ENCODE measurements at places on chromosomes 3 and 15.

DNA sequence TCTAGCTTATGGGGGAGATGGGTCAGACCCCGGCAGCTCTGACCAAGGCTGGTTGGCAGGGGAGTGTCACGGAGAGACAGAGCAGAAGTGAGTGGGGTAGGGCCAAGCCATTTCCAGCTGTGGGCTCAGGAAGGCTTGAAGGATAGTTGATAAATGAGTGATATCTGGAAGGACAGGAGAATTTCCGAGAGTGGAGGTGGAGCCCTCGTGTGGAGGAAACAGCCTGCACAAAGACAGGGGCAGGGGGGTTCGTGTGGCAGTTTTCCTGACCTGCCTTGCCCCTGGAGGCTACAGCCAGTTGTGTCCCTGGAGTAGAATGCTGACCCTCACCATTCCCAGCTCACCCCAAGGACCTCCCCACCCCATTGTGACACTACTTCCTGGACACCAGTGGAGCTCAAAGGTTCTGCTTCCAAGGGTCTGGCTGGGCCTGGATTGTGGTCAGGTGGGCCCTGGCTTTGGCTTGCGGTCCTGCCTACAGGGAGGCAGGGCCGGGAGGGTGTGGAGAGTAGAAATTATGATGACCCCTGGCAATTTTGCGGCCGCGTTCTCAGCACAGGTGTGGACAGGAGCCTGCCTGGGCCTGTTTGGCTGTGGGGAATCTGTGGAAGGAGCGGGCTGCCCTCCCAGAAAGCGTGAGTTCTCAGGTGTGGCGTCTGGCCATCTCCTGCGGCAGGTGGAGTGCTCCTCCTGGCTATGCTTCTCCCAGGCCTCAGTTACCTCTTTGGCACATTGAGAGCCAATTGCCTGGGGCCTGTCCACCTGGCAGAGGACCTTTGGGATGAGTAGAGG is at the start of gene SLC22A14:
Gene SLC22A14, plus strand, starts transcription at position 400 of the 792 bp plus-strand sequence. CDS start 23,733 bp downstream, outside the sequence.
- no peak for DNase-seq

- no peak for DNase-seq
Observed at GRCh38 chr3:120393243-120393642, 44.1 kb upstream of the LRRC58 start.

DNA sequence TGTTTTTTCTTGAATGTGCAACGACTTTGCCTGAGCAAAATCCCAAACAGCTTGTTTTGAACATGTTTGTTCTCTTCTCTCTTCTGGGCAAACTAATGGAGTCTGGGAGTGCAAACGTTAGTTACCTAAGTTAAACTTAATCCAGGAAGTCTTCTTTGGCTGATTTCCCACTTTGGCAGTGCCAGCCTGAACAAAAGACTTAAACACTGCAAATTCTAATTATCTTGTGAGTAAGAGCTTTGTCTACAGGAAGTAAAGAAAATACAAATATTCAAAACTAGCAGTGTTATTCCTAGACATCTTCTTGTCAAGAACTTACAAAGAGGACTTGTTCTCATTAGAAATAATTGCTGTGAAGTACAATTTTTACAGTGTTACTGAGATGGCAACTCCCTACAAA is 16.7 kb upstream of the DENND6A start:
- no peak for DNase-seq

- DNase-seq = no peak
Observed at GRCh38 chr15:43492266-43492665, 690 bp downstream of the TP53BP1 start.

GRCh38 chr3:32502946-32503286 is 264 bp upstream of the CMTM6 start:
- no peak for DNase-seq

DNA sequence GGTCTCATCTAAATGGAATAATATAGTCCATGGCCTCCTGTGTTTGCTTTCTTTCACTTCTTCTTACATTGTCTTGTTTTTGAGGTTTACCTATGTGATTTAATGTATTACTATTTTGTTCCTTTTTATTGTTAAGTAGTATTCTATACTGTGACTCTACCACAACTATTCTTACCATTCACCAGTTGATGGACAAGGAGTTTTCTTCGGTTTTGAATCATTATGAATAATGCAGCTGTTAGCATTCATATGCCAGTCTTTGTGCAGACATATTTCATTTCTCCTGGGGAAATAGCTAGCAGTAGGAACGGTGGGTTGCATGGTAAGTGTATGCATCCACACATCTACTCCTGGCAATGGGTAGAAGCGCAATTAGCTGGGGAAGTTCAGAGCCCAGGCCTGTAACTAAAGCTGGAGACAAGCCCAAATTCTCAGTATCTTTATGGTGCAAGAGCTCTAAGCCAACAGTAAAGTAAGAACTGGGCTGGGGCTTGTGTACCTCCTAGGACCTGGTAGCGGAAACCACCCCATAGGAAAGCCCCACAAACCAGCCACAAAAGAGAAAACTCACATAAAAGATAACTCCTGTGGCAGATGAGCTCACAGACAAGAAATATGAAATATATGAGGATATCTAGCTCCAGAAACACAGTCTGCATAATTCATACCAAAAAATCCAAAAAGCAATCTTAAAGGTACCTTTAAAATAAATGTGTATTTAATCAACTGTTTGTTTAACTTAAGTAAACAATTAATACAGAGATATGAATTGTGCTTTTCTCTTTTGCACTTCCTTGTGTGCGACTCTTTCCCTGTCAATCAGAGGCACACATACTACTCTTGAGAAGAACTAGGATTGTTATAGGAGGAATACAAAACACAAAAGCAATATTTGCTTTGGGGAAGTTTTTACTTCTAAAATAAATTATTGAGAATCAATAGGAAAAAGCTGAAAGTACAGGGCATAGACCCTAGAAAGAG is 2.7 kb upstream of the CSTA start:
- no peak for DNase-seq

- no peak for DNase-seq
Observed at GRCh38 chr3:72970942-72971341, 25.7 kb upstream of the PPP4R2 start.

DNA sequence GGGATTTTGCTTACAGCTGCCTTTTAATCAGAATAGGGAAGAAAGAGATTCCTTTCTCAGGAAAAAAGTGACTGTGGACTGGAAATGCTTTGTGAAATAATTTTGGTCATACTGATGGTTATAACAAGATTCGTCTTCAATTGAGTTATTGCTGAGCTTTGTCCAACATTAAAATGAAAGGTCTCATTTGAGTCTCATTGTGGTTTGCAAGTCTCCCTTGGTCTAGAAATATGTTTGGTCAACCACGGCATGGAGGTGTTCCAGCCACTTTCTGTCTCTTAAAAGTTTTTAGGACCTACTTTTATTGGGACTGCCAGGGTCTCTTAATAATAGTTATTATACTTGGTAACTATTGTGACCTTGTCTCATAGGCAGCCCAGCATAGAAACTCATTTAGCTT is 15.3 kb downstream of the FLNB start:
- DNase-seq = no peak

DNA sequence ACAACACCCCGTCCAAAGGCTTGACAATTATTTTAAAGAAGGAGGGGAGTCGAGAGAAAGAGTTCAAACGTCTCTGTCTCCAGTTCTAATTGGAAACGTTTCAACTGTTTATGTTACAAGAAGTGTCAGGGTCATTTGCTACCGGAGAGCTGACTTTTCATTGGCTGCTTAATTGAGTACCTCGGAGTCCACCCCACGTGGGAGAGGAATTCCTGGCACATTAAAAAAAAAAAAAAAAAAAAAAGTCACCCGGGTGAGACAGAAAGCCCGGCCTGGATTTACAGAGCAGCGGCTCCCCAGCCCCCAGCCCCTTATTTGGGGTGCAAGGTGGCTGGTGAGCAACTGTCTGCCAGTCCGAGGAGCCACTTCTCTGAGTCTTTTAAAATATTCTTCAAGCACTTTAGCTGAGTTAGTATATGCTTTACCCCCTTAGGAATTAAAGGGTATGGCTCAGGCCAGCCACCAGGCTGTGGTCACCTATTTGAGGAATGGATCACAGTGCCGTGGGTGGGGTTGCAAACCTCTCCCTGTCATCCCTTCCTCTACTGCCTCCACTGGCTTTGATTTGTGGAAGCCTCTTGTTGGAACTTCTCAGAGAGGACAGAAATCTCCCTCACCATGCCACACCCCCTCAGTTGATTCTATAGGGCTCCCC is 3.9 kb upstream of the TLE3 start:
- DNase-seq = no peak

DNA sequence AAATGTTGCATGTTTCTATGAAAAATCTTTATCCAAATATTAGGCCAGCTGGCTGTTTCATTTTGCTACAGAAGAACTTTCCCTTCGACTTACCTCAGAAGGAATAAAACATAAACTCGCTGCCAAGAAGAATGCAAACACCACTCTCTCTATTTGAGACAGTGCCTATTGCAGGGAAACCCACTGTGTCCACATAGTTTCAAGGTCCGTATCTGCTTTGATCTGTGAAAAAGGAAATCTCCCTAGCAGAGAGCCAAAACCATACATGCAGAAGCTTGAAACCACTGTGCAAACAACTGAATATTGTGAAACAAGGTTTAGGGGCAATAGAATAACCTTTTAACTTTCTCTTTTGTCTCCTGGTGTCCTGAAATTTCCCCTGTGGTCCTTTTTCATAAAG is 35.0 kb upstream of the CAPN7 start:
- no peak for DNase-seq

- no peak for DNase-seq
Observed at GRCh38 chr15:93249623-93250022, 160.6 kb upstream of the RGMA start.

GRCh38 chr3:58051196-58051595 is 43.0 kb downstream of the FLNB start:
- no peak for DNase-seq

DNA sequence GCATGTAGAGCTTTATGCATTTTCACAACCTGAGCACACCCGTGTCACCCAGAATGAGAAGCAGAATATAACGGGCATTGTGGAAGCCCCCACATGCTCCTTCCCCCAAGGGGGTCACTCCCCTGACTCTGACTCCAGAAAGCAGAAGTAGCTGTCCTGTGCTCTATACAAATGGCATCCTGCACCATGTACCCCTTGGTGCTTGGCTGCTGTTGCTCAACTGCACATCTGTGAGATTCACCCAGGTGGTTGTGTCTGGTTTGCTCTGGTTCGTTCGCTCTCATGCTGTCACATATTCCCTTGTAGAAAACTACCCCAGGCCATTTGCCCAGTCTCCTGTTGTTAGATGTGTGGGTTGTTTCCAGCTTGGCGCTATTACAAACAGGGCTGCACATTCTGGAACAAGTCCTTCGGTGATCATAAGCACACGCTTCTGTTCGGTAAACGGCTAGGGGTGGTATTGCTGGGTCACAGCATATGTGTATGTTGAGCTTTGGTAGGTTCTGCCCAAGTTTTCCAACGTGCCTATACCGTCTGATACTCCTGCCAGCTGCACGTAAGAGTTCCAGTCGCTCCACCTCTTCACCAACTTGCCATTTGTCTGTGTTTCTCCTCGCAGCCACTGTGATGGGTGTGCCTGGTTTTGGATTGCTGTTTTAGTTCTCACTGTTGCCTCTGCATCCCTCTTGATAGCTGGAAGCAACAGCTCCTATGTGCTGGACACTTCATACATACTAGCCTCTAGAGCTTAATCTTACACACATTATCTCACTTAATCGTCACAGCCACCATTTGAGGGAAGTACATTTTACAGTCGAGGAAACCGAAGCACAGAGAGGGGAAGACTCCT is 65.4 kb upstream of the SLC6A6 start:
- no peak for DNase-seq

- no peak for DNase-seq
Observed at GRCh38 chr3:139430493-139430892, 41.0 kb upstream of the COPB2 start.

DNA sequence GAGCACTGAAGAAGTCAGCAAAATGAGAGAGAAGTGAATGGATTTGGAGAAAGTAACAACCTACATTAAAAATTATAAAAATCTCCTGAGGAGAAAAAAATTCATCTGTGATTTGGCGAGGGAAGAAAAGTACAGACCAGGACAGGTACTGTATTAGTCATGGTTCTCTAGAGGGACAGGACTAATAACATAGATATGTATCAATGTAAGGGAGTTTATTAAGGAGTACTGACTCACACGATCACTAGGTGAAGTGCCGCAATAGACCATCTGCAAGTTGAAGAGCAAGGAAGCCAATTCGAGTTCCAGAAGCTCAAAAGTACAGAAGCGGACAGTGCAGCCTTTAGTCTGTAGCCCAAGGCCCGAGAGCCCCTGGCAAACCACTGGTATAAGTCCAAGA is 1004.4 kb upstream of the ALCAM start:
- no peak for DNase-seq

- no peak for DNase-seq
Observed at GRCh38 chr15:33377204-33377603, 66.4 kb downstream of the RYR3 start.

- DNase-seq = no peak
Observed at GRCh38 chr3:195563317-195563716, 20.2 kb upstream of the PPP1R2 start.

DNA sequence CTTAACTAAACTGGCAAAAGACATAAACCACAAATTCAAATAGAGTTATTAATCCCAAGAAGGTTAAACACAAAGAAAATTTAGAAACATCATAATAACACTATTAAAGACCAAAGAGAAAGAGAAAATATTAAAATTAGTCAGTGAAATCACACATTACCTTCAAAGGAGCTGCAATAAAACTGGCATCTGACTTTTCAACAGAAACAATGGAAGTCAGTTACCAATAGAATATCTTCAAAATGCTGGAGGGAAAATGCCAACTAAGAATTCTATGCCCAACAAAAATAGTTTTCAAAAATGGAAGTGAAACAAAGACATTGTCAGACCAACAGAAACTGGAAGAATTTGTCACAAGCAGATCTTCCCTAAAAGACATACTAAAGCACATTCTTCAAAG is 68.7 kb upstream of the RNF7 start:
- no peak for DNase-seq

DNA sequence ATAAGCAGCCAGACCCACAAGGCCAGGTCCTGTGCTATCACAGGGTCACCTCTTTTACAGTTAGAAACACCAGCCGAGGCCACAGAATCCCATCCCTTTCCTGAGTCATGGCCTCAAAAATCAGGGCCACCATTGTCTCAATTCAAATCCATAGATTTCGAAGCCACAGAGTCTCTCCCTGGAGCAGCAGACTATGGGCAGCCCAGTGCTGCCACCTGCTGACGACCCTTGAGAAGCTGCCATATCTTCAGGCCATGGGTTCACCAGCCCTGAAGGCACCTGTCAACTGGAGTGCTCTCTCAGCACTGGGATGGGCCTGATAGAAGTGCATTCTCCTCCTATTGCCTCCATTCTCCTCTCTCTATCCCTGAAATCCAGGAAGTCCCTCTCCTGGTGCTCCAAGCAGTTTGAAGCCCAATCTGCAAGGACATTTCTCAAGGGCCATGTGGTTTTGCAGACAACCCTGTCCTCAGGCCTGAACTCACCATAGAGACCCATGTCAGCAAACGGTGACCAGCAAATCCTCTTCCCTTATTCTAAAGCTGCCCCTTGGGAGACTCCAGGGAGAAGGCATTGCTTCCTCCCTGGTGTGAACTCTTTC is 39.6 kb downstream of the TGM4 start:
- no peak for DNase-seq

DNA sequence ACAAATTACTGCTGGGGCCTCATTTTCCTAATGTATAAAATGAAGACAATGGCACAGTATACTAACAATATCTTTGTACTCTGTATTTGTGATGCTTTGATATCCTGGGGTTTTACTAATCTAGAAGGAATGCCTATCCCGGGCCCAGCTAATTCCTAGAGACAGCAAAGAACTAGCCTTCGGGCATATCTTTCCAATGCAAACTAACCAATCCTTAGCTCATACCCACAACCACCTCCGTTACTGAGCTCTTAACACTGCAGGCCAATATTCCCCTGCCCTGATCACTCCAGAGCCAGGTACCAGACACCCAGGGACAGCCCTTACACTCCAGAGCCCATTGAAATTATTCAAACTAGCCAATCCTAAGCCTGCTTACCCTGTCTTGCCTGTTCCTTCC is 309.0 kb downstream of the ULK4 start:
- DNase-seq = no peak
